Aorta (tissue), 5 donors: ENCODE measurements at places on chromosomes 13 and 19. TPM values are rescaled to one million over a fixed set of nuclear protein-coding genes. Genes with fewer than 3 reads are reported as not detected.

DNA sequence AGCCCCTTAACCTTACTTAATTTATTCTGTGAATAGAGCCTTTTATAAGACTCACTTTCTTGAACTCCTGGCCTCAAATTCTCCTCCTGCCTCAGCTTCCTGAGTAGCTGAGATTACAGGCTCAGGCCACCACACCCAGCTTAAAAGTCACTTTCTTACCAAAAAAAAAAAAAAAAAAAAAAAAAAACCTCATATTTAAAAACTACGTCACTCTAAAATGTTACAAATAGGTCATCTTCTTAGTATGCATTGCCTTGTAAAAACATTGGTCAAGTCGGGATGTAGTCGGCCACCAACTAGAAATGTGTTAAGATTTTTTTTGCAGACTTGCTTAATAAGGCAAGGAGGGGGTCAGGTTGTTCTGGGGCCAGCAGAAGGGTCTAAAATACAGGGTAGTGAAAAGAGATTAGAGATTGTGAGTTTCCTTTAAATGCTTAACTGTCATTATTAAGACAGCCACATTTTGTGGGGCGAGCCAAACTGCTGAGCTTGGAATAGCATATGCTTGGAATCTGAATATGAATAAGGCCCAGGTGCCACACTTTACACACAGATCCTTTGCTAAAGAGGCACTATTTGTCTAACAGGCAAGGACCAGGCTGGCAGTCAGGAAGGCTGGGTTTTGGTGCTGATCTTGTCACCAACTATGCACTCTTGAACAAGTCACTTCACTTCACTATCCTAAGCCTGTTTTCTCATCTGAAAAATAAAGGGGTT is 16.5 kb upstream of the IL17D start:
- no peak for DNase-seq
- H3K27ac ChIP-seq, result no peak overlapping the region
- no peaks in the 10 kb centered on the region for H3K36me3 ChIP-seq

GRCh38 chr13:63696055-63696454 is 2280.4 kb upstream of the PCDH20 start:
- H3K36me3 ChIP-seq, result no peaks in the 10 kb centered on the region
- no peak for DNase-seq
- H3K27me3 ChIP-seq, result no peaks in the 10 kb centered on the region

DNA sequence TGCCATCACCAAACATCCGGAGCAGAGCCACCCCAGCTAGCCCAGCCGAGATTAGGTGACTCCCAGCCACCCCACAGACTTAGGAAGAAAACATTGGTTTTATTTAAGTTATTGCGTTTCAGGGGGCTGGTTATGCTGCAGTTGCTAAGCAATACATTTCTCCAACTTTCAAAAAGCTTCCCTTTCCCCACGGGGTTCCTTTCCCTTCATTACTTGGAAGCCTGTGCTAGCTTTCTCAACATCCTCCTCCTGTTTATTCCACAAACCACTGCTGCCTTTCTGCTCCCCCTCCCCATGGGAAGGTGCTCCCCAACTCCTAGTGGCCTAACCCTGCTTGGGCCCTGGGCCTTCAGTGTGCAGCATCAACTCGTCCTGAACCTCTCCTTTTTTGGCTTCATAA is 52.6 kb downstream of the CDADC1 start:
- H3K4me1 ChIP-seq, result no peaks in the 10 kb centered on the region
- no peaks in the 10 kb centered on the region for H3K27me3 ChIP-seq
- H3K27ac ChIP-seq, result no peak overlapping the region
- no peaks in the 10 kb centered on the region for H3K36me3 ChIP-seq
- DNase-seq, result no peak

DNA sequence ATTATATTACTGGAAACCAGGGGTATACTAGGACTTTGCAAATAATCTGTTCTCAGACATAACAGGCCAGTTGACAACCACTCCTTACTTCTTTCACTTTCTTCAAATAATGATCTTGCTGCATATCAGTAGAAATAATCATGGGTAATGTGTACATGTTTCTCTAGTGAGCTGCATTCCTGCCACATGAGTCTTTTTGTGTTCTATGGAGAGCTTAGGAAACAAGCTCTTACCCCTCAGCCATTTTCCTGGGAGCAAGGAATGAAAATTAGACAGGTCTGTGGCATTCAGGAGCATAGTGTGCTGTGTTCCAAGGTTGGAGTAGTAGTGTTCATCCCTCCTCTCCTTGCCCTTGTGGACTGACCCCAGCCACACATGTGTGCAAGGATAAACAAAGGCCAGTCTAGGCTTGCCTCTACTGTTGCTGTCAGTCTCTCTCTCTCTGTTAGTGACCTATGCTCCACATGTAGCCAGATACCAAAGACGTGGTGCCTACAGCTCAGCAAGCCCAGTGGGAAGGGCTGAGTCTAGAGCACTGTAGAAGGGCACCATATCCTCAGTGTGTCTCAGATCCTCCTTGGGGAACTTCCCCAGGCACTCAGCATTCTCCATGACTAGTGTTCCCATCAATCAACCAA is 11.5 kb upstream of the OXGR1 start:
- H3K4me1 ChIP-seq, result no peaks in the 10 kb centered on the region
- no peaks in the 10 kb centered on the region for H3K27me3 ChIP-seq
- H3K36me3 ChIP-seq, result no peaks in the 10 kb centered on the region
- H3K4me3 ChIP-seq, result no peak overlapping the region

DNA sequence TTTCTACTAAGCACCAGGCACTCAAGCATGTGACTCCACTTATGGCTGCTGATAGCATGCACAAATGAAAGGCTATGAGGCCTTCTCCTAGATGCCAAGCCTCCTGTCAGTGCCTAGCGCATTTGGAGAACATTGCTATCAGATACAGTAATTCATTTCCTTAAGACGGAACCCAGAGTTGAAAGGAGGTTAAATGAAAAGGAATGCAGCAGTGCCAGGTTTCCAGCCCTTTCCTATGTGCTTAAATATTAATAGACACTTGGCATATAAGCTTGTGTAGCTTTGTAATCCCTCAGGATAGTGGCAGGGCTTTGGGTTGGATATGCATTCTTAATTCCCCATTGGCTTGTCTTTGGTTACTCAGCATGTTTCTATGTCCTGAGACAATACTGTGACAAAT is 140.1 kb upstream of the FRY start:
- H3K27ac ChIP-seq, result peak overlapping the region; percentile 59
- H3K4me3 ChIP-seq, result no peak overlapping the region
- no peaks in the 10 kb centered on the region for H3K36me3 ChIP-seq
- no peak for DNase-seq
- no peaks in the 10 kb centered on the region for H3K4me1 ChIP-seq

GRCh38 chr13:107819071-107819470 is 396.3 kb downstream of the LIG4 start:
- no peak overlapping the region for H3K4me3 ChIP-seq
- H3K27ac ChIP-seq, result no peak overlapping the region
- no peak for DNase-seq
- no peaks in the 10 kb centered on the region for H3K27me3 ChIP-seq
- no peaks in the 10 kb centered on the region for H3K4me1 ChIP-seq

DNA sequence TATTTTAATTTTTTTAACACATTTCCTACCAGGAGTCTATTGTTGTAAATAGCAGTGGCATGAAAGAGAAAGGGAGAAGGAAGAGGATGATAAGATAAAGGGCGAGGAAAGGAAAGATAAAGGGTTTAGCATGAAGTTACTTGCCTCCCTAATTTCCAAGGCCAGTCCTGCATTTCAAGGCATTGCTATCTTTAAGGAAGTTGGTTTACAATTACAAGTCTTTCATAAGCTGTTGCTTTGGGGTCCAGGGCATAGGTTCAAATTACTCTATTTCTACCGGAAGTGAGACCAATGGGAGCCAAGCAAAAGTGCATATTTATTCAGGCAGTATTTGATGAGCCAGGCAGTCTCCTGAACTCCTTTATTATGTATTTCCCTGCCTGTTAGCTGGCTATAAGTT is 27.7 kb upstream of the UBL3 start:
- DNase-seq, result no peak
- H3K27ac ChIP-seq, result no peak overlapping the region
- no peaks in the 10 kb centered on the region for H3K4me1 ChIP-seq
- H3K36me3 ChIP-seq, result no peaks in the 10 kb centered on the region
- H3K4me3 ChIP-seq, result no peak overlapping the region
- H3K27me3 ChIP-seq, result no peaks in the 10 kb centered on the region

GRCh38 chr13:62246581-62246980 is 830.9 kb upstream of the PCDH20 start:
- DNase-seq, result no peak
- no peak overlapping the region for H3K4me3 ChIP-seq
- no peaks in the 10 kb centered on the region for H3K36me3 ChIP-seq

DNA sequence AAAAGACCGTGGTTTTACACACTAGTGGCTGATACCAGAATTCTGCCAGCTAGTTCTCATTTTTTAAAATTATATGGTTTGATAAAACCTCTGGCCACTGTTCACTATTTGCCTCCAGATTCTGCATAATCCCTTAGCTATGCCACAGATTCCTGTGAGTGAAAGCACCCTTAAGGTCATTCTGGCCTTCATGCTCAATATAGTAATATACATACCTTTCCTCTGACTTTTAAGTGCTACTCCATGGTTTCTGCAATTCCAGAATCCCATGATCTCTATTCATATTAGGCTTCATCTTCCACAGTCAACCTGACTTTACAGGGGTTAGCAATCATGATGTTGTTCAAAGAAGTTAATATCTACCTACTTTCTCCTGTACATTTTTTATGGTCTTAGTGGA is 274.1 kb upstream of the EDNRB start:
- DNase-seq, result no peak
- no peaks in the 10 kb centered on the region for H3K36me3 ChIP-seq
- H3K4me1 ChIP-seq, result no peaks in the 10 kb centered on the region
- H3K27ac ChIP-seq, result no peak overlapping the region
- H3K27me3 ChIP-seq, result no peaks in the 10 kb centered on the region

DNA sequence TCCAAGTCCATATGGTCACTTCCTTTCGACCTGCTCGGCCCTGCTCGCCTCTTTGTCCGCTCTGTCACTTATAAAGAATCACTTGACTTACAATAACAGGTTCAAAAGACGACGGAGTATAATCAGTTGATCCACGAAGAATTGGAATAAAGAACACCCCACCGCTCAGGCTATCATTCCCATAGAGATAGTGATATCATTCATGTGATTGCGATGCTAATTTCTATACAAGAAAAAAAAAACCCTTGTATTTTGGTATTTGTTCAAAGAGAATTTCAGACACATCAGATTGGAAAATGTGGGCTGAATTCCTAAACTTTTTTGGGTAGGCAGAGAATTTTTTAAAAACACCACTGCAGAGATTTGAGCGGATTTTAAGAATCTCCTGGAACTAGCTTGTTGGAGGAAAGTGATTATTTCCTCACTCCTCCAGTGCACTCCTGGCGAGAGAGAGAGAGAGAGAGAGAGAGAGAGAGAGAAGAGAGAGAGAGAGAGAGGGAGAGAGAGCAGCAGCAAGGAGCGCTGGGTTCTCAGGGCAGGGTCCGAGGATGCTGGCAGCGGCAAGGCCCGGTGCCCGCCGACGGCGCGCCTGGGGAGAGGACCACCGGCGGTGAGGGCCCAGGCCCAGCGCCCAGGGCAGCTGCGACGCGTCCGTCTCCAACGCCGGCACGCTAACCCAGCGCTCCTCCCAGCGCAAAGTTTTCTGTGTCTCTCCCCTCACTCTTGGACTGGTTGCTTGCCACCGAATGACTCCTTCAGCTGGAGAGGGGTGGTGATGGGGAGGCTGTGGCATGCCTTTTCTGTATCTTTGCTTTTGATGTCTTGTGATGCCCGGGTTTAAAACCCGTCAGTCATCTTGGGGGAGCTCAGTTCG is 149.0 kb upstream of the ZNF536 start:
- no peaks in the 10 kb centered on the region for H3K4me1 ChIP-seq
- H3K36me3 ChIP-seq, result no peaks in the 10 kb centered on the region
- no peak overlapping the region for H3K4me3 ChIP-seq
- no peak for DNase-seq
- H3K27ac ChIP-seq, result no peak overlapping the region
- peaks cover 3% of the 10 kb centered on the region for H3K27me3 ChIP-seq

GRCh38 chr19:8445488-8446001 is 770 bp downstream of the HNRNPM start:
- H3K4me3 ChIP-seq, result peak overlapping the region; percentile 95
- no peaks in the 10 kb centered on the region for H3K36me3 ChIP-seq
- peak; percentile 90 for DNase-seq
- no peaks in the 10 kb centered on the region for H3K27me3 ChIP-seq

DNA sequence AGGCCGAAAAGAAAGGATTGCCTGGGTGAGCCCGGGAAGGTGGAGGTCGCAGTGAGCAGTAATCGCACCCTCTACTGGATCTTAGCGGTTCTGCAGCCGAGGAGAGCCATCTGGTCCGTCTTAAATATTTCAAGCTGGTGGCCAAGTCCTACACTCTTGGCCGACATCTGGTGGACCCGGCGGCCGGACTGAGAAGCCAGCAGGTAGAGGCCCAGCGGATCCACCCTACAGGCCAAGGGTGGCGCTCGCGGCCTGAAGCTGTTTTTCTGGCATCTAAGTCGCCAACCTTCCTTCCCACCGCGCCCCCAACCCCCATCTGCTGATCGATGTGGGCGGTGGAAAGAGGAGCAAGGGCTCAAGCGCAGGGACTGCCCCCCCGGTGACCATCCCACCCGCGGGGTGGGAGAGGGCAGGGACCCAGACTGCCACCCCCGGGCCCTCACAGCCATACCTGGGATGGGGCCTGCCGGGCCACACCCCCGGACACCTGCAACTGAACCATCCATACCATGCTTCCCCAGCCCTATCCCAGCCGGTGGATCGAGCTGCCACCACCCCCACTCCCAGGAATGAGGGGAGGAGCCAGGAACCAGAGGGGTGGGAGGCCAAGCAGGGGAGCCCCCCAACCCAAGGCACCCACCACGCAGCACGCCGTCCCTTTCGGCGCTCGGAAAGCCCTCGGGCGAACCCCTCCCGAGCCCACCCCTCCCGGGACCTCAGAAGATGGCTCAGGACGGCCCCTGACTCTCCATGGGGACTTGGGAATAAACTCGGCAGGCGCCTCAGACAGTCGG is 46.3 kb upstream of the ZNF730 start:
- no peak overlapping the region for H3K27ac ChIP-seq
- H3K4me3 ChIP-seq, result peak overlapping the region; percentile 27
- H3K4me1 ChIP-seq, result no peaks in the 10 kb centered on the region

- H3K4me3 ChIP-seq, result no peak overlapping the region
- DNase-seq, result no peak
- H3K27me3 ChIP-seq, result no peaks in the 10 kb centered on the region
- no peaks in the 10 kb centered on the region for H3K36me3 ChIP-seq
- H3K4me1 ChIP-seq, result no peaks in the 10 kb centered on the region
These were observed 21.6 kb downstream of the SPATA13 start for GRCh38 chr13:24181991-24182702.

DNA sequence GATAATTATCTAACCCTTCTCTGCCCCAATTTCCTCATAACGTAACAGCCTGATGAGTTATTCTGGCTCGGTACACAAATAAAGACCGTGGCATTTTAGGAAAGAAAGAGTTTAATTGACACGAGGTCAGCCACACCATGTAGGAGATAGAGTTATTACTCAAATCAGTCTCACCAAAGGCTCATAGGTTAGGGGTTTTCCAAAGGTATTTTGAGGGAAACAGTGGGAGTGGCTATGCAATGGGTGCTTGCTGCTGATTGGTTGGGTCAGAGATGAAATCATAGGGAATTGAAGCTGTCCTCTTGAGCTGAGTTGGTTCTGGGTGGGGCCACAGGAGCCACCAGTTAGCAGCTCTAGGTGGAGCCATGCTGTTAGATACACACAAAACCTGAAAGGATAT is 137.5 kb downstream of the FREM2 start:
- no peaks in the 10 kb centered on the region for H3K27me3 ChIP-seq
- H3K4me3 ChIP-seq, result no peak overlapping the region
- no peaks in the 10 kb centered on the region for H3K4me1 ChIP-seq
- no peaks in the 10 kb centered on the region for H3K36me3 ChIP-seq
- no peak overlapping the region for H3K27ac ChIP-seq
- no peak for DNase-seq

The CEACAM5 gene
- 0.30 TPM for total RNA-seq

The DAZAP1 gene
- 77.9 TPM for total RNA-seq

The TEX29 gene
- total RNA-seq, result 0.96 TPM

The ZNF223 gene
- 3.8 TPM for total RNA-seq

The PEX11G gene
- total RNA-seq, result 1.9 TPM

The USPL1 gene
- 15.6 TPM for total RNA-seq

The ERICH4 gene
- total RNA-seq, result not detected

The ESD gene
- total RNA-seq, result 127 TPM

The FGF22 gene
- total RNA-seq, result 0.36 TPM
